ENCODE measurements at places on chromosomes 6 and 20.

DNA sequence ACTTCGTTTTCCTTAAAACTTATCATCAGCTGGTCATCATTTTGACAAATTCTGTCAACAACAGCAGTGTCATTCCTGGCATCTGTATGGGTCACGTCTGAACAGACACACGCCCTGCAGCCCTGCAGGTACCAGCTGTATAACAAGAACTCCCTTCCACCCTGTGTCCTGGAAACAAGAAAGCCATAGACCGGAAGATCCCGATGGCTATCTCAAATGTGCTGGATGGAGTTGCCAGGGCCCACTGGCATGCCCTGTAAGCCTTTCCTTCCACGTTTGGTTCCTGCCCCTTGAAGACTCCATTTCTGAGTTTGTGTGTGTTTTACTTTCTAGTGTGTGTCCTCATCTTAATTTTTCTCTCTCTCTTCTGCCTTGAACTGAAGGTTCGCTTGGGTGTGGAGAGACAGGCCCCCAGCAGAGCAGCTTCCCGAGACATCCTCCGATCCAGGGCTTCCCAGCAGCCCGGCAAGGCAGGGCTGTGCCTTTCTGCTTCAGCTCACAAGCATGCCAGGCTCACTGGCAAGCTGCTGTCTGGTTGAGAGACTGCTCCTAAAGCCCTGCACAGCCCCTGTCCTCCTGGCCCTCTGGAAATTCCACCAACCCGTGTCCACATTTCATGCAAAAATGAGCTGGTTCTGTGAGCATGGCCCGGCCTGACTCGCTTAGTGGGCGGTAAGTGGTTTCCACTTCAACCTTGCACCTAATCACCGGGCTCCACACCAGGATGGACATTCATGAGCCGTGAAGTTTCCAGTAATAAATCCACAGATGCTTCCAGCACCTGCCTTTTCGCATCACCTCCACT, 8.7 kb downstream of the GFRA4 start:
- no peak for DNase-seq

DNA sequence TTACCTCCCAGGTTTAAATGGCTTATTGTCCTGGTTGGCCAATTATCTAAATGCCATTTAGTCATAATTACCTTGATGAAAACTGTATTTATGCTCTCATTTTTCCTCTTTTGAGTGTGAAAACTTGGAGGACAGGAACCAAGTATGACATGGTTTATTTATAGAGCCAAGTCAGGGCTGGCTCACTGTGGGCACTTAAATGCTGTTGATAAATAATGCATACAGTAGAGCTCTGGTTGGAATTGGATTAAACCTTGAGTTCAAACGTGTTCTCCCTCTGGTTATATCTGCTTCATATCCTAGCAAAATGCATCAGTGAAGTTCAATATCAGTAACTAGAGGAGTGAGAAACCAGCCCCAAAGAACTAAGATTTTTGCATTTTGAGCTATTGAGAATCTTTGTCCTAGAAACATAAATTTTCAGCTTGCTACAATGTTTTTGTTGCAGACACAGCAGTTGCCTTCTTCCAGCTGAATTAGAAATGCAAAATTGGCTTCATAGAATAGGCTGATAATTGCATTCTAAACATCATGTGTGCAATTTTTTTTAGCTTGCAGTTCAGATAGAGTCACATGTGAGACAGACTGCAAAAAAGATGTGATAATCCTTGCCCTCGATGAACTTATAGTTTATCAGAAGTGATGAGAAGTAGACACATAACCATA, 255.8 kb downstream of the BTBD3 start:
- no peak for DNase-seq

DNA sequence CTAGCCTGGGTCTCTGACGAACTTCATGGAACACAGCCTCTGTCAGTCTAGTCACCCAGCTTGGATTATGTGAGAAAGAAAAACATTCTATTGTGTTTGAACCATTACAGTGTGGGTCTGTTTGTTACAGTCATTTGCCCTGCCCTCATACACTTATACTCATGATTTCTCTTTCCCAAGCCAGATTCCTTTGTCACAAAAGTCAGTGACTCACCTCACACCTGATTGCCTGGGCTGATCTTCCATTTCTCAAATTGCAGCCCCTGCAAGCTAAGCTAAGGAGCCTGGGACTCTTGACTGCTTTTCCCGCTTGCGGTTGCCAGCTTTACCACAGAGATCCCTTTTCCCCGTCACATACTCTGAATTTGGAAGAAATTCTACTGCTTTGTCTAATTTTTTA, 395.9 kb downstream of the SAMD5 start:
- no peak for DNase-seq

DNA sequence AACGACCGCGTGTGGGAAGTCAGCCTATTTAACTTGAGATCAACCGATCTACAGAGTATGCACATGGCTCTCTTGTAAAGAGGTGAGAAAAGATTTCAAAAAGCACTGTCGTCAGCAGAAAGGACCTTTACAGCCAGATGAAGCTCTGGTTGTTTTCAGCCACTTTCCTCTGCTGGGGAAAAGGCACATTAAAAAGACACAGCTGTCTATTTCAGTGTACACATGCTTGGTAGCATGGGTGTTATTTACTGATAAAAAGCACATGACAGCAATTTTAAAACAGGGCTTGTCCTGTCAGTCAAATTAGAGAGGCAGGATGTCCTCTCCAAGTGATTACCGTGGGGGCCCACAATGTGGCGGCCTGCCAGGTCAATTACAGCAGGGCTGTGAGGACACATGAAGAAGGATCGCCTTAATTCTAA, 188.9 kb downstream of the PRKN start:
- DNase-seq, result no peak

DNA sequence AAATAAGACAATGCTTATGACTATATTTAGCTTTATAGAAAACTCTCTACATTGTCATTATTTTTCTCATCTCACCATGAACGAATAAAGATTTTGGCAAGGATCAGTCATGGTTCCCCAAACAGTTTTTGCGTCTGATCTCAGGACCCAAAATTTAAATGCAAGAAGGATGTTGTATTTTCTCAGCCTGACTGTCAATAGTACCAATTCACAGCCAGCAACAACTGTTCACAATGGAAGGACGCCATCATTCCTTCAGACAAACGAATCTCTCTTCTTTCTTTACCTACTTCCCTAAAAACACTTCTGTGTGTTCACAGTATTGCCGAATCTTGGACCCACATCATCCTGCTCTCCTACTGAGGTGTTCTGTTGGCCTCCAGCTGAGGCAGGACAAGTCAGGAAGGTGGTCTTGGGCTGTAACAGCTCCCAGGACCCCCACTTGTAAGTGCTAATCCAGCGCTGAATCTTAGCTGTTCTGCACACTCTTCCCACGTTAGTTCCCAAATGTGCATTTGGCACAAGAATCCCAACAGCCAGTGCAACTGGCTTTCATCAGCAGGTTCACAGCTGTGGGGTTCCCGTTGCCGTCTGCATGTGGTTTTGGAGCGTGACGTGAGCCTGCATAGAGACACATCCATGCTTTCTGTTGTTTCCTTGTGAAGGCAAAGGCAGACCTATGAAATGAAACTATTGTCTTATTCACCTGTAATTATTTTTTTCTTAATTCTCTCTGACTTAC, 600.0 kb downstream of the QKI start:
- no peak for DNase-seq

- DNase-seq, result peak; percentile 83
Observed at GRCh38 chr6:113361014-113361645, 496.0 kb upstream of the MARCKS start.

DNA sequence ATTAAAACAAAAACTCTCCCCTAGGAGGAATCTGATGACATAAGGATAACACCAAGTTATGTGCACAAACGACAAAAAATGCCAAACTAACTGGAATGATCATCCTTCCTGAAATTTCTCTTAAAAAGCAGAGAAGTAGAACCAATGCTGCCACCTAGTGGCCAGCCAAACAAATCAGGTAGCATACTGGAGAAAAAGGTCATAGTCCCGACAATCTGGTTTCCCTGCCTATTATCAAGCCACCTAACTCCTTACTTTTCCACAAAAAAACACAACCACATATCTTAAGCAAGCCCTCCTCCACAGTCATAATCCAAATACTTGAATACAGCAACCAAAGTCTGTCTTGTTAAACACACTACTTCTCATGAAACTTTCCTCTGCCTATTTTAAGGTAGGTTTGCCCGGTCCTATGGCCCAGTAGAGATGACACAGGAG, 5.3 kb downstream of the OARD1 start:
- peak; percentile 87 for DNase-seq

GRCh38 chr6:2949536-2950083, 21.8 kb downstream of the SERPINB6 start:
- DNase-seq, result no peak

GRCh38 chr6:44228031-44228430, 4.6 kb downstream of the SLC29A1 start:
- no peak for DNase-seq

GRCh38 chr6:11947063-11947462, 65.0 kb upstream of the HIVEP1 start:
- DNase-seq, result no peak

- DNase-seq, result peak; percentile 51
Observed at GRCh38 chr6:82072121-82072521, 175.4 kb downstream of the IBTK start.

DNA sequence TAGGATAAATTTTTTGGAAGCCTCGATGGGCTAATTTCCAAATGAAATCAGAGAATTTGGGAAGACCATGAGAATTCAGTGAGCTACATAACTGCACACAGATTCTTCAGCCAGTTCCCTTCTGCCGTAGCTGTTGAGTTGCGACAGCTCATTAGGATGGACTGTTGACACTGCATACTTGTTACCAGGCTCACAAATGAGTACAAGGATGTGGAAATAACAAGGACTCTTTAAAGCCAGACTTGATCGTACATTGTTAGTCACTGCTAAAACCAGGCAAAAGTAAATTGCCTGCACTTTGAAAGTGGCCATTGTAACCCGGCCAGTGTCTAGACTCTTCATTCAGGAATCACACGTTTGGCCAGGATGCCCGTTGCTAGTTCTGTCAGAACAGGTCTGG, 37.0 kb downstream of the NDUFAF5 start:
- peak; percentile 92 for DNase-seq

DNA sequence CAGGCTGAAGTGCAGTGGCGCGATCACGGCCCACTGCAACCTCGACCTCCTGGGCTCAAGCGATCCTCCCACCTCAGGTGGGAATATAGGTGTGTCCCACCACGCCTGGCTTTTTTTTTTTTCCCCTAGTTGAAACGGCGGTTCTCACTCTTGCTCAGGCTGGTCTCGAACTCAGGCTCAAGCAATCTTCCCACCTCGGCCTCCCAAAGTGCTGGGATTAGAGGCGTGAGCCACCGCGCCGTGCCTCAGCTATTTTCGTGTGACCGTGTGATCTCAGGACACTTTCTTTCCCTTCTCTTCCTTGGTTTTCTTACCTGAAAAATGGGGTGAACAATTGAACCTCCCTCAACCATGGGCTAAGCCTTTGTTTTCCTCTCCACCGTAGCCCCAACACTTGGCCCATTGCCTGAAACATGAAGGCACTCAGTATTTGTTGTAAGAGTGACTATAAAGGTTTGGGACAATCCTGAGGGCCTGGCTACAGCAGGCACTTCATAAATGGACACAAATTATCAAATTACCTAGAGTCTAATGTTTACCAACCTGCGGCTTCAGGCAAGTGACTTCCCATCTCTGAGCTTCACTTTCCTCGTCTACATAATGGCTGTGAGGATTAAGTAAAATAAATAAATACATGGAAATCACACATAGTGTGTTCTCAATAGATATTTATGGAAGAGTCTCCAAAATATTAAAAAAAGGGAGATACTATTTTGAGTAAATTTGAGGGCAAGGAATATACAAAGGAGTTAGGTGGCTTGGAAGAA, 31.4 kb upstream of the ID1 start:
- DNase-seq, result no peak

DNA sequence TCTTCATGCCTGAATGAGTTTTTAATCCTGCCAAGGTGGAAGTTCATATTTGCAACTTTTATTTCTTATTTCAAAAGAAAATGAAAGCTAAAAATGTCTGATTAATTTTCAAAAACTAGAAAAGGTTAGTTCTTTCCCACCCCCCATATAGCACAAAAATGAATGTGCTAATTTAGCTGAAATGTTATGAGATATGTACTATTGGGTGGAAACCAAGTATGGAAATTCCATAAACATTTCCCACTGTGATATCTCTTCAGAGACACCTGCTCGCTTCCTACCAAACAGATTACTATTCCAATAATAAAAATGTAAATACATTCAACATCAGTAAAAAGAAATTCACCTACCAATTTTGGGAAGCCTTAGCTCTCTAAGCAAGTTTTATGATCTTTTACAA, 678.6 kb upstream of the ID4 start:
- no peak for DNase-seq

GRCh38 chr6:169194737-169195136, 58.9 kb downstream of the THBS2 start:
- no peak for DNase-seq

- no peak for DNase-seq
Observed at GRCh38 chr20:37360391-37361115, 14.6 kb downstream of the SRC start.

- peak; percentile 52 for DNase-seq
Observed at GRCh38 chr6:154937306-154938220, 57.6 kb upstream of the TIAM2 start.
